ENCODE measurements at places on chromosomes 4 and X.

DNA sequence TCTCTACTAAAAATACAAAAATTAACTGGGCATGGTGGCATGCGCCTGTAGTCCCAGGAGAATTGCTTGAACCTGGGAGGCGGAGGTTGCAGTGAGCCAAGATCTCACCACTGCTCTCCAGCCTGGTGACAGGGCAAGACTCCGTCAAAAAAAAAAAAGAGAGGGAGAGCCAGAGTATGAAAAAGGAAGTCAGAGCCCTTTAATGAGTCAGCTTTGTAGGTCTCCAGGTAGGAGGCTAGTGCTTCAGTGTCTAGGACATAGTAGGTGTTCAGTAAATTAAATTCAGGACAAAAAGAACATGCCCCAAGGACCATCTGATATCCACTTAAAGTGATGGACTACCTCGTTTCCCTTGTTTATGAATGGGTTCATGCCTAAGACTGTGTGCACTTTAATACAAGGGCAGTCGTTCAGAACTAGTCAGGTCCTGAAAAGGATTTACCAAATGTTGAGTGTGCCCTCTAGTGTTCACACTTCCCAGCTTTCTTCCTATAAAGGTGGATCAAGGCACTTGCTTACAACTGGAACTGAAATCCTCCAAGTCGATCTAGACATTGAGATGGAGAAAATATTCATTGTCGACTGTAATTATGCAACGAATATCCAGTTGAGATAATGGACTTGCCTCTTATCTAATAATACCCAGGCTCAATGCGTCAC, 29.0 kb downstream of the F9 start:
- DNase-seq = peak; percentile 7

GRCh38 chrX:107629540-107629909, 1.2 kb downstream of the PRPS1 start:
- DNase-seq = peak; percentile 14

- peak; percentile 66 for DNase-seq
Measured at GRCh38 chr4:142406917-142407501, 439.1 kb downstream of the INPP4B start.

DNA sequence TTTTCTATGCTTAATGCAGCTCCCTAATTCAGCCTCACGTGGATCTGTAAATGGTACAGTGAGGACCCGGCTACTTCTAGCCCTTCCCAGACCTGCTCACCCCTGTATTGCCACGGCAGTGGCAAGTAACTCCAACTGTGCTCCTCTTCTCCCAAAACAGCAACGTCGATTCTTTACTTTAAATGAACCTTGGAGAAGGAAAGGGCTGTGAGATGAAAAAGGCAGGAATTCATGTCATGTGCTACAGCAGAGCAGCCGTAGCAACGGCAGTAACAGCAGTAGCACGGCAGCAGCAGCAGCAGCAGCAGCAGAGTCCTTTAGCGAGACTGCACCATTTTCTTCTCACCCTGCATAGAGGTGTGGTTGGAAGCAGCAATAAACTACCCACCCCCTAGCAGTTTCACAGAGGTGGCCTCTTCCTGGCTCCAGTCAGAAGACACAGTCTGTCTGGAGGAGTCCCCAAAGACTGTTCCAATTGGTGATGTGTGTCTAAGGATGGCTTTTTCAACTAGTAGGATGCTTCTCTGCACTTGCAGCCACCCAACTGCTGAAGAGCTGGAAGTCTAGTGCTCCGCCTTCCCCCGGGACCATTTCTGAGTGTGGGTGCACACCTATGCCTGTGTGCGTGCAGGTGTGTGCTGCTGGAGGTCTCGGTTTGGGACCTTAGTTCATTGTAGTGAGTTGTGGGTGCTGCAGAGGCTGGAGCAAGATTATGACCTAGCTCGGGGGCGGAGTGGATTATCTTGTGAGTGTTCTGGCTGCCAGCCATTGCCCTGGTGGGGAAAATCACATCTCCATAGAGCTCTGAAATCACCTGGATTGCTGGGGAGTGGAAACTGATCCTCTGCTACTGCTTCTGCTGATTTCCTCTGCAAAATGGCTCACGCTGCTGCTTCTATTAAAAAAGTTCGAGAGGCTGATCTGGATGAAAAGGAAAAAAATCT, 67.2 kb downstream of the ANK2 start:
- DNase-seq = no peak

Measured in CD4-positive, alpha-beta T cell treated with Interleukin-17A for 1 hour (primary cell).